ENCODE measurements at places on chromosomes 5 and 9.

- DNase-seq = no peak
Observed at GRCh38 chr5:160089531-160089930, 29.7 kb downstream of the PWWP2A start.

GRCh38 chr9:7083192-7083591 is 325.4 kb downstream of the KDM4C start:
- no peak for DNase-seq

DNA sequence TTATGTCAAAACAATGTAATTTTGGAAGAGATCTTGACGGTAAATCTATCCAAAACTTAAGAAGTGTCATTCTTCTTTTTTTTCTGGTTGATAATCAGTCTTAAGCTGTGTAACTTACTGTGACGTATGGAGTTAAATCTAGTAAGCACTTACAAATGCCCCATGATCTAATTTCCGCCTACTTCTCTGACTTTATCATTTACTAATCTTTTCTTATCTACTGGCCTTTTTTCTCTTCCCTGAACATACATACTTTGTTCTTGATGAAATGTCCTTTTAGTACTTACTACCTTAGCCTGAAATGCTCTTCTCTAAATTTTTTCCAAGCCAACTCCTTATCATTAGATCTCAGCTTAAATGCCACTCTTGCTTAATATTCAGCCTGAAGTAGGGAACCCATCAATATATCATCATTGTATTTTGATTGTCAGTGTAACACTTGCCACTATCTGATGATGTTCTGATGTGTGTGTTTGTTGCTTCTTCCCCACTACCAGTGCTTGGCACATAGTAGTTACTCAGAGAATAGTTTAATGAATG is 27.6 kb downstream of the AP3S1 start:
- DNase-seq = no peak

- DNase-seq = no peak
Observed at GRCh38 chr9:92224177-92224576, 69.3 kb downstream of the IARS1 start.

DNA sequence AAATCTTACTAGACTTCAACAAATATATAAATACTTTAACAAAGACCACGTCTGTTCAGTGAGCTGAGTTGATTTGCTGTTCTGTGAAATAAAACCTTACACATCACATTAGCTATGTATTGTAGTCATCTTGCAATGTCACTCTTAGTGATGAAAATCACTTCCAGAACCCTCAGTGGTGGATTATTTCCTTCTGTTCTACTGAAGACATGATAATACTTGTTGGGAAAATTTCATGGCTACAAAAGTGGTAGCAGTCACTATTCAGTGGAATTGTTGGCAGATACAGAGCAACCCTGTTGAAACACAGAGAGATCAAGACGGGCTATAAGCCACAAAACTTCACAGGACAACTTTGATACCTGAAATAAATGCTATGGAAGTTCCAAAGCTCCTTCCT is 26.7 kb upstream of the FAM169A start:
- no peak for DNase-seq

All from effector CD8-positive, alpha-beta T cell (primary cell).